ENCODE measurements at places on chromosomes 5 and 9.

GRCh38 chr5:181224390-181225229 is 1.5 kb downstream of the TRIM41 start:
- DNase-seq: no peak

DNA sequence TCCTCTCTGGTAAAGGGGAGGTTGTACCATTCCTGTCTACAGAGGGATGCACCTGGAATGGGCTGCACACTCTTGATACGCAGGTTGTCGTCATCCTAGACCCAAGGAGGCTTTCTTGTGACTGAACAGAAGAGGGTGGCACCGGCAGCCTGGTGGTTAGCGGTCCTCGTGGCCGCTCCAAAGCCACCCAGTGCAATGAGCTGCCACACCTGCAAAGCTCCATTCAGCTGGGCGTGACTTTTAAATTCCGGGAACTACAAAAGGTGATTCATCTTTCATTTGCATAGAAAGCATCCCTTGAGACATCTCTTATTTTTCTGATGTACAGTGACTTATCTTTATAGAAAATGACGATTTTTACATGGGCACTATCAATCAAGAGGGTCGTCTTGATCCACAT is 286.1 kb upstream of the IRX1 start:
- no peak for DNase-seq

GRCh38 chr5:85263125-85263524 is 878.4 kb upstream of the EDIL3 start:
- DNase-seq: no peak

DNA sequence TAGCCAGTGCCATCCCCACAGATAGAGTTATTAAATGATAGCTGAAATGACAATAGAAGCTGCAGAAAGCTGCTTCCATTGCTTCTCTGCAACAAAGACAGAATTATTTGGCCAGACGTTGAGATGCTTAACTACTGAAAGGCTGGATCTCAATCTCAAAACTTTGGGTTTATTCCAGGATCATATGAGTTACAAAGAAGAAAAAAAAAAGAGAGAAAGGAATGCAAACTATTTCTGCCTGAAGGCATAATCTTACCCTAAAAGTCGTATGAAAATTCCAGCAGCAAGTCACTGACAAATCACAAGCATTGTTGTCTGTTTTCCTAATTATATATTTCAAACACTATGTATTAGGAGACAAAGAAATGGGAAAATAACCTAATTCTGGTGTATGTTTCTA is 12.8 kb upstream of the TYRP1 start:
- DNase-seq: no peak

DNA sequence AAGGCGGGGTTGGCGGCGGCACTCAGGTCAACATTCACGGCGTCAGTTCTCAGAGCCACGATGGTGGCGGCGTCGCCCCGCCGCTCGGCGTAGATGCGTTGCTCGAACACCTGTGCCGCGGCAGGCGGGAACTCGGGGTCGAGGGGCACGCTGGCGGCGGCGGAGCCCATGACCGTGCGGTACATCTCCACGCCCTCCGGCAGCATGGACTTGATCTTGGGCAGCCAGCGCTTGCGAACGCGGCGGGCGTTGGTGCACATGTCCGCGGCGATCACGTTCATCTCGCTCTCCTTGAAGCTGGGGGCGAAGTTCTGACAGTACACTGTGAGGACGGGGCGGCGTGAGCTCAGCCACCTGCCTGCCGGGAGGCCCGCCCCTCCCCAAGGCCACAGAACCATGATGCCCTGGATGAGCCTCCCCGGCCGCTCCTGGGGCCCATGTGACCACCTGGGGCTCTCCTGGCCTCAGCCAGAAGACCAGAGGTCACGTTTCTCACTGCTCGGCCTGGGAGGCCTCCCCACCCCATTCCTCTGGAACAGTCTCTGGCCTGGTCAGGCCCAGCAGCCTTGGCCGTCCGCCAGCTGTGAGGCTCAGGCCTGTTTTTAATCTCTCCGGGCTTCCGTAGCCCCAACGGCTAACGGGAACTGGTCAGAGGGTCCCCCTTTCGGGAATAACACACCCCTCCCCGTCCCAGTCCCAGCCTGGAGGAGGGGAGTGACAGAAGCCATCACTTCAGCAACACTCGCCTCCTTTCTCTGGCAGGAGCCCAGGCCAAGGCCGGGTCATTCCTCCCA is 50.7 kb upstream of the UBAC1 start:
- peak; percentile 74 for DNase-seq

GRCh38 chr9:124353166-124353768 is 62.0 kb downstream of the PSMB7 start:
- no peak for DNase-seq

DNA sequence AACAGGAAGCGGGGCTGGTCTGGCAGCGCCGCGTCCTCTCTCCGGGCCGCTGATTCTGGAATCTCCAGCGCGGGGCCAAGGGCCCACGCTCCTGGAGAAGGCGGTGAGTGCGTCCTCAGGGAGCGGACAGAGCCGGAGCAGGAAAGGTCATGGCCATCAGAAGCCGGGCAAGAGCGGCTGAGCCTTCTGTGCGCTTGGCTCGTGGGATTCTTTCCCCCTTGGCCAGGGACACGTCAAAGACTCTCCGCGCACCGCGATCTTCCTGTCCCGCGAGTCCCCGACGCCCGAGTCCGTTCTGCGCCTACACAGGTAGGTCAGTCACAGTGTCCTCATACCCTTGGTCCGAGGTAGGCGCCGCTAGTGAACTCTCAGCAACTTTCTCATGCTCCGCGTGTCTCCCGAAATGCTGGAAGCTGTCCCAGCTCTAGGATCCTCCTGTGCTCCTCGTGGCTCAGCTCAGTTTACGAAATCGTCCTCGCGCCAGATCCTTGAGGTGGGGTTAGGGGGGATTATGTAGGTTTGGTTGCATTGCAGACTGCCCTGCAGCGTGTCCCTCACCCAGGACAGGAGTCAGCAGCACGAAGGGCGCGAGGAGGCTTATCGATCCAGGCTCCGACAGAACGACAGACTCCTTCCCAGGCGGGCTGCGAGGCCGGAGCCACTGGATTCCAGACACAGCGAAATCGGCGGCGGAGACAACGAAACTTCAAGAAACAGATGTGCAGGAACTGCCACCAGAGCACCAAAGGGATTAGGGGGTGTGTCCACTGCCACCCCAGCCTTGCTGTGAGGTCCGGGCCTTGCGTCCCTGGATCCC is 8.7 kb downstream of the LHX6 start:
- no peak for DNase-seq

DNA sequence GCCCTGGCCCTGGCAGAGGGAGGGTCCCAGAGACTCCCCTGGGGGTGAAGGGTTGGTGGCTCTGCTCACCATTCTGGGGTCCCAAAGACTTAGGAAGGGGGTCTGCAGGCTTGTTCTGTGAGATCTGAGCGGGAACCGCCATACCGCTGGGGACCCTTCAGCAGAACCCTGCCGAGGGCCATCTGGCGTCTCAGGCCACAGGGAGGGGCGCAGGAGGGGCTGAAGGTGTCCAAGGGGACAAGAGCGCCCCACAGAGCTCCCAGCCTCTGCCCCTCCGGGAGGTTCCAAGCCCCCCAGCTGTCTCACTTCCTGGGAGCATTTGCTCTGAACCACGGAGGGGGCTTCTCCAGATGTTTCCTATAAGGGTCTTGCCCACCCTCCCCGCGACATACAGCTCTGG is 4.8 kb downstream of the FIBCD1 start:
- DNase-seq: no peak
